ENCODE measurements at places on chromosomes 4 and X.

GRCh38 chr4:184448141-184448540 is 26.2 kb downstream of the IRF2 start:
- DNase-seq = no peak

DNA sequence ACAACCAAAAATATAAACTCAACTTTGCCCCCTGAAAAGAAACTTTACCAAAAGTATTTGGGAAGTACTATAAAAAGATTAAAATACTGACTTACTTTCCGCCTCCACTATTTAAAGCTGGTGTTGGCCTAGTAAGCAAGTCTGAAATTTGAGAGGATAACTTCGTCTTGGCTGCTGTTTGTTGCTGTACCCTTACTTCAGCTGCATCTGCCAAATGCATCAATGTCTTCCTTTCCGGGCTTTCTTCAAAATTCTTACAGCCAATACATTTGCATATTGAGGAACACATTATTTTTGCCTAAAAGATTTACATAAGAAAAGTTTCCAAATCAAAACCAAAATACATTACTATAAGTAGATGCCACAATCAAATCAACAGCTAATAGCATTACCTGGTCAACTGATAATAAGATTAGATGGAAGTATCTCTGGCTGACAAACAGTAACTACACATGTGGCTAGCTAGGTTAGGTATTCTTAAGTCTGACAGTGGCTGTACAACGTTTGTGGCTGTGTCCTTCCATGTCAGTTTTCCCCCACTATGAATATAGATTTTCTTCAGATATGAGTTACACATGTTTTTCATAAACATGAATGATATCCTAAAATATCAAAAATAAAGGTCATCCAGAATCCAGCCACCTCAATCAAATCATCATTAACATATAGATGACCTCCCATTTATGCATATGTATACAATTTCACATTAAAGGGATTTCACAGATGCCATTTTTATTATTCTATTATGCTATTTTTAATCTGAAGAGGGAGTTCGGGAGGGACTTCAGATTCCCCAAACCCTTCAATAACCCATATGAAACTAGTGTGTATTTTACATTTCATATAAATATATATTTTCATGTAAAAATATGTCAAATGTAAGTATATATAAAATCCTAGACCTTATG is 30.6 kb downstream of the THAP9 start:
- no peak for DNase-seq

DNA sequence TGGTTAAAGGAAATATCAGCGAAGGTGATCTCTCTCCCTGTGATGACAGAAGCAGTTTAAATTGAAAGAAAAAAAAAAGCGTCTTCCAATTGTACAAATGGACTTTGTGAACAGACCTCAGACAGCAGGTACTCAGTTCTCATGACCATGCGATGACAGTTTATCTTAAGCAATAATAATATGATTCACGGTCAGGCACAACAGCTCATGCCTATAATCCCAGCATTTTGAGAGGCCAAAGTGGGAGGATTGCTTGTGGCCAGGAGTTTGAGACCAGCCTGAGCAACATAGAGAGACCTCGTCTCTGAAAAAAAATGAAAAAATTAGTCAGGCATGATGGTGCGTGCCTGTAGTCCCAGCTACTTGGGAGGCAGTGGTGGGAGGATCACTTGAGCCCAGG is 51.0 kb downstream of the RELL1 start:
- DNase-seq = no peak

DNA sequence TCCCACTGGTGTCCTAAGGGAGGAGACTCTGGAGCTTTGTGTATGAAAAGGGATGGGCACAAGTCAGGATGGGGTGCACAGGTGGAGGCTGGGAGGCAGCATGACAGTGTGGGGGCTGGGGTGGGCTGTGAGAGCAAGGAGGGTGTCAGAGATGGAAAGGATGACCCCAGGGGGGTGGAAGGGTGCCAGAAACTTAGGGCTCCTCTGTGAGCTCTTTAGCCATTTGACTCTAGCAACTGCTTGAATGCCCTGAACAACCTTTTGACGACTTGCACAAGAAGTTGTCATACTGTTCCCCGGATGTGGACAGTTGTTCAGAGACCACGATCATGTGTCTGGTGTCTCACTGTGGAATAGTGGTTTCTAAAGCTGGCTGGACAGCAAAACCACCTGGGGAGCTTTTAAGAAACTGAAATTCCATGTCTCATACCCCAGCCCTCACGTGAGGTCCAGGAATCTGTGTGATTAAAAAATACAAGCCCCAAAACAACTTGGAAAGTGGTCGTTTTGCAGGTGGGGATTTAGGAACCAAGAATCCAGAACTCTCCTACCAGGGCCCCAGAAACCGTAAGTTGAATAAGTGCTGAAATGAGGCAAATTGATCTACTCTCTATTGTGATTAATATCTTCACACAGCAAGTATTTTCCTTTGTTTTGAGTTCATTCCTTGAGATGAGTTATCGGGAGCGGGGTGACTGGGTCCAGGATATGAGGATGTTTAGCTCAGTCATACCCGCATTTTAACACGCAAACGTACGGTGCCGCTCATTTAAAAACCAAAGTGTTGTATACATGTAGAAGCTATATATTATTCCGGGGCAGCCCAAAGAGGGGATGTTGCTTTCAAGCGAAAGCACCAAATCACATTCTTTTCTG is 3.4 kb downstream of the RHOH start:
- DNase-seq = no peak

- no peak for DNase-seq
These were observed 19.9 kb upstream of the PCDH10 start for GRCh38 chr4:133129237-133129636.

Measured in psoas muscle (tissue), 8 donors.